ENCODE measurements at places on chromosomes 7 and 10. TPM values are rescaled to one million over a fixed set of nuclear protein-coding genes. Genes with fewer than 3 reads are reported as not detected.

- no peaks in the 10 kb centered on the region for H3K27me3 ChIP-seq
- H3K27ac ChIP-seq: no peak overlapping the region
- H3K4me1 ChIP-seq: peaks cover 9% of the 10 kb centered on the region
- no peak for DNase-seq
- H3K36me3 ChIP-seq: no peaks in the 10 kb centered on the region
These were observed 6.8 kb upstream of the LAT2 start for GRCh38 chr7:74202841-74203556.

GRCh38 chr7:117019786-117020590, 66.7 kb downstream of the ST7 start:
- no peaks in the 10 kb centered on the region for H3K36me3 ChIP-seq
- H3K27ac ChIP-seq: peak overlapping the region; percentile 36
- DNase-seq: peak; percentile 8
- no peaks in the 10 kb centered on the region for H3K27me3 ChIP-seq
- H3K4me3 ChIP-seq: peak overlapping the region; percentile 72
- H3K4me1 ChIP-seq: peaks cover 62% of the 10 kb centered on the region

The DRGX gene
- total RNA-seq: not detected

GRCh38 chr10:103278862-103279298, 1.9 kb downstream of the INA start:
- H3K27ac ChIP-seq: no peak overlapping the region
- peaks cover 9% of the 10 kb centered on the region for H3K4me1 ChIP-seq
- no peak overlapping the region for H3K4me3 ChIP-seq
- DNase-seq: no peak

GRCh38 chr7:83475420-83475819, 173.5 kb downstream of the SEMA3E start:
- no peaks in the 10 kb centered on the region for H3K27me3 ChIP-seq
- H3K4me1 ChIP-seq: peaks cover 11% of the 10 kb centered on the region
- H3K36me3 ChIP-seq: no peaks in the 10 kb centered on the region
- H3K4me3 ChIP-seq: no peak overlapping the region
- H3K27ac ChIP-seq: no peak overlapping the region

DNA sequence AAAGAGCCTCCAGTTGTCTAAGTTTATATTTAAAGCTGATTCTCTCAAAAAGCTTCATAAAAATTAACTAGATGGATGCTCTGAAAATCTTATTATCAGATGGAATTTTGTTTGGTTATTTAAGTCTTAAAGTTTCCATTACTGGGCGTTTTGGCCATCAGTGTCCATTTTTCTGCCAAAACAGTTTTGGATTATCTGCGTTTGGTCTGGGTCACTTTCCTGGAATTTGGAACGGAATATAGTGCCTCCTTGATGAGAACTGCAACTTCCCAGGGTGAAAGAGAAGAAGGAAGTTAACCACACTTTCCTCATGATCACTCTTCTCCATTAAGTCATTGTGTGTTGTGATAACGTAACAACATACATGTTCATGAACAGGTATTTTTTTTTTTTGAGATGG, 764.9 kb upstream of the AUTS2 start:
- no peaks in the 10 kb centered on the region for H3K36me3 ChIP-seq
- DNase-seq: no peak
- H3K27me3 ChIP-seq: no peaks in the 10 kb centered on the region
- H3K4me1 ChIP-seq: peaks cover 8% of the 10 kb centered on the region
- no peak overlapping the region for H3K27ac ChIP-seq

DNA sequence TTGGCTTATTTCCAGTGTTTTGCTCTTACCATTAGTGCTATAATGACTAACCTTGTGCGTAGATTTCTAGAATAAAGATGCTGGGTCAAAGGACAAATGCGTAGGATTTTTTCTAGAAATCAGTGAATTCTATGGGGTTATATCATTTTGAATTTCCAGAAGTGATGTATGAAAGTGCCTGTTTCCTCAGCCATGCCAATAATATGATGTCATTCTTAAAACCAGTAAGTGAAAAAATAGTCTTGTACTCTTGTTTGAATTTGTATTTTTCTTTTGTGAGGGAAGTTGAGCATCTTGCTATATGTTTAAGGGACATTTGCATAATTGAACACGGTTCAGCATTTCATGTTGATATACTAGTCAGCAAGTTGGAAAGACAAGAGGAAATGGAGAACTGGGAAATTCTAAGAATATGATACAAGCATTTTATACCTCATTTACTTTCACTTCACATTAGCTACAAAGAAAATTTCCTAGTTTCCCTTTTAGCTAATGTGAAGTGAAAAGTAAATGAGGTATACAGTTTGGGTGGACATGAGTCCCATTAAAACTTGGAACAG, 3.8 kb upstream of the DNAH11 start:
- DNase-seq: no peak
- peaks cover 9% of the 10 kb centered on the region for H3K4me1 ChIP-seq
- H3K27me3 ChIP-seq: no peaks in the 10 kb centered on the region
- H3K4me3 ChIP-seq: no peak overlapping the region
- H3K27ac ChIP-seq: no peak overlapping the region

The COBL gene
- total RNA-seq: 1.4 TPM

- H3K27ac ChIP-seq: no peak overlapping the region
- H3K4me3 ChIP-seq: no peak overlapping the region
- H3K4me1 ChIP-seq: peaks cover 6% of the 10 kb centered on the region
- no peaks in the 10 kb centered on the region for H3K27me3 ChIP-seq
- DNase-seq: no peak
These were observed 222.9 kb upstream of the ZNF32 start for GRCh38 chr10:43871545-43871944.

DNA sequence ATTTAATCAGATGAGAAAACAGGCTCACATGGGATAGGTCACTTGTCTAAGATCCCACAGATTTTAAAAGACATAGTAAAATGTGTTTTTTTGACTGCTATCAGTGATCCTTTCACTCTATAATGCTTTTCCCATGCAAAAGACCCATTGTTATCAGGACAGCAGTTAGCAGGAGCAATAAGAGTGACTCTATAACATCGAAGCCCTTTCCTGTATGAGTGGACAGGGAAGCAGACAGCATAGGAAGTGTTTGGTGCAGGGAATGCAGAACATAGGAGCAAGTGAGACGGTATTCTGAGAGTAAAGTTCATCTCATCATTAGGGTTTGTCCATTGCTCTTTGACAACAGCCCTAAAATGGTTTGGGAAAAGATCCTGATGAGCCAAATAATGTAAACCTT, 68.5 kb downstream of the SLC25A13 start:
- no peaks in the 10 kb centered on the region for H3K4me1 ChIP-seq
- no peaks in the 10 kb centered on the region for H3K27me3 ChIP-seq
- no peak for DNase-seq
- H3K4me3 ChIP-seq: no peak overlapping the region
- H3K27ac ChIP-seq: no peak overlapping the region
- no peaks in the 10 kb centered on the region for H3K36me3 ChIP-seq

GRCh38 chr7:69619635-69620034, 21.4 kb downstream of the AUTS2 start:
- H3K36me3 ChIP-seq: no peaks in the 10 kb centered on the region
- H3K4me3 ChIP-seq: no peak overlapping the region
- no peak for DNase-seq

- H3K4me1 ChIP-seq: no peaks in the 10 kb centered on the region
- H3K36me3 ChIP-seq: no peaks in the 10 kb centered on the region
- H3K4me3 ChIP-seq: no peak overlapping the region
- H3K27me3 ChIP-seq: no peaks in the 10 kb centered on the region
These were observed 190.8 kb upstream of the INHBA start for GRCh38 chr7:41893656-41894055.

Data from thoracic aorta (tissue), 2 donors.